ENCODE measurements at places on chromosomes 1 and 21. TPM values are rescaled to one million over a fixed set of nuclear protein-coding genes. Genes with fewer than 3 reads are reported as not detected.

Gene HOOK1
- 1.4 TPM for total RNA-seq

Gene TTC22
- total RNA-seq: not detected

GRCh38 chr1:103190766-103191165 is 82.4 kb upstream of the COL11A1 start:
- no peak for DNase-seq

DNA sequence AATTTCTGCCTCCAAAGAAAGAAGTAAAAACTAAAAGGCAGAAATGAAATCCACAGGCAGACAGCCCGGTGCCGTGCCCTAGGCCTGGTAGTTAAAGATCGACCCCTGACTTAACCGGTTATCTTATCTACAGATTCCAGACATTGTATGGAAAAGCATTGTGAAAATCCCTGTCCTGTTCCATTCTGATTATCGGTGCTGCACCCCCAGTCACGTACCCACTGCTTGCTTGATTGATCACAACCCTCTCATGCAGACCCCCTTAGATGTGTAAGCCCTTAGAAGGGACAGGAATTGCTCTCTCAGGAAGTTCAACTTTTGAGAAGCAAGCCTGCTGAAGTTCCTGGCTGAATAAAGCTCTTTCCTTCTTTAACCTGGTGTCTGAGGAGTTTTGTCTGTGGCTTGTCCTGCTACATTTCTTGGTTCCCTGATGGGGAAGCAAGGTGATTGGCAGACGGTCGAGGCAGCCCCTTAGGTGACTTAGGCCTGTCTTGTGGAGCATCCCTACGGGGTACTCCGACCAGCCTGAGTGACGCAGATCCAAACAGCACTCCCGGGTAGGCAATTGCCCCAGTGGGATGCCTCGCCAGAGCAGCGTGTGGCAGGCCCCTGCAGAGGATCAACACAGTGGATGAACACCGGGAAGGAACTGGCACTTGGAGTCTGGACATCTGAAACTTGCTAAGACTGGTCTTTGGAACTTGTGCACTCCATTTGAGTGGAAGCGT is 111.2 kb upstream of the PPM1J start:
- no peak for DNase-seq

DNA sequence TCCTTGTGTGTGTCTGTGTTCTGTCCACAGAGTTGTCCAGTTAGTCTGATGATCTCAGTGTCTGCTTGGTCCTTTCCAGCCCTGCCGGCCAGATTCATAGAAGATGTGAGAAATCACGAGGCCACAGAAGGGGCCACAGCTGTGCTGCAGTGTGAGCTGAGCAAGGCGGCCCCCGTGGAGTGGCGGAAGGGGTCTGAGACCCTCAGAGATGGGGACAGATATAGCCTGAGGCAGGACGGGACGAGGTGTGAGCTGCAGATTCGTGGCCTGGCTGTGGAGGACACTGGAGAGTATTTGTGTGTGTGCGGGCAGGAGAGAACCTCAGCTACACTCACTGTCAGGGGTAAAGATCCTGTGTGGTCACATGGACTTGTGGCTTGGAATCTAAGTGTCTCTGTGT is 95.8 kb downstream of the OBSCN start:
- peak; percentile 33 for DNase-seq
